NT2/D1 (cell line): ENCODE measurements at places on chromosomes 12 and 14.

DNA sequence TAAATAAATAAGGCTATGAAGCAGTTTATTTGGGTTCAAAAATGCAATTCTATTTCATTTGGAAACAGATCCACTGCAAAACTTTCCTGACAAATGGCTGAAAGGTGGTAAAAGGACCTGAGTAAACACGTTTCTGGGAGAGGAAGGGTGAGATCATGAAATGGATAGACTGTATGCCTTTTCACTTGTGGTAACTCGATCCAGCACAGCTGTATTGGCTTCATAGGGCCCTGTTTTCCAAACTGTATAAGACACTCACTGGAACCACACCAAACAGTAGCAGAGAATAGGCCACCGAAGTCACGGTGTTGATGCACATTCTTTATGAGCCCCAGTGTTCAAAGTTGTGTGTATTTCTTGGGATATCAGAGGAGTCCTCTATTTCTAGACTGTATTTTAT is 325.2 kb upstream of the DIO2 start:
- no peak for DNase-seq

DNA sequence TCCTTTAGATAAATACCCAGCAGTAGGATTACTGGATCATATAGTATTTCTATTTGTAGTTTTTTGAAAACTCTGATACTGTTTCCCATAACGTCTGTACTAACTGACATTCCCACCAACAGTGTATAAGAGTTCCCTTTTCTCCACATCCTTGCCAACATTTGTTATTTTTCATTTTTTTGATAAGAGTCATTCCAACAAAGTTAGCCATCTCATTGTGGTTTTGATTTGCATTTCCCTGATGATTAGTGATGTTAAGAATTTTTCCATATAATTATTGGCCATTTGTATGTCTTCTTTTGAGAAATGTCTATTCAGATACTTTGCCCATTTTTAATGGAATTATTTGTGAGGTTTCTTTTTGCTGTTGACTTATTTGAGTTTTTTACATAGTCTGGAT is 486.0 kb downstream of the FLRT2 start:
- DNase-seq = no peak

DNA sequence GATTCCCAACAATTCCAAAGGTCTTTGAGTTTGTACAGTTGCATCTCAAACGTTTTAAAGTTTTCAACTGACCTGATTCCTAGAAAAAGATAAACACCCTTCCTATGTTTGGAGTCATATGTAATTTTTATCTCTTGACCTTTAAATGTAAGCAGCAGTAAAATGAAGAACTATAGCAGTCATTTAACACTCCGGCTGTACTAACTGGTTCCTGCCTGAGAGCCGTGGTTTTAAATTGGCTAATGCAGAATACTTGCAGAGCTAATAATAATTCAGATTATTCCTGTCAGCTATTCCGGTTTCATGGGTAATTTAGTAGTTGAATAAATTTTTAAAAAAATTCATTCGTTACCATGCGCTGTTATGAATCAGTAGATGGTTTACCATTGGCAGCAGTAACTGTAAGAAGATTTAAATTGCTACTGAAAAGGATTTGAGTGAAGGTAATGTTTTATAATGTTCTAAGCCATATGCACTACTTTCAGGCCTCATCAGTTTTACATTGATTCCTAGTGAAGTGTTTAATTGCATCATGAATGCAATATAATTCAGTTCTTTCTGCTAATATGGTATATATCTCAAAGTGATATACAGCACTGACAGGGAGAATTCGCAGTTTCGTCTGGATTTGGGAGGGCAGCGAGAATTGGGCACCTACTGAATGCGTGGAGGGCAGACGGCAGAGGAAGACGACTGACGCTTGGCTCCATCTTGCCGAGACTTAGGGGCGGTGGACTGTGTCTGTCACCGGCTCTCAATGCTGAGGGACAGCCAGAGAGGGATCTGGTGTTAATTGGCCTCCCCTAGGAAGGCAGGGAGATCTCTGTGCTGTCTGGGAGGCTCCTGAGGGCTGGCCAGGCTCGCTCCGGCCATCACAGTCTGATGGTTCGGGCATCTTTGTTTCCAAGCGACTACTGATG is 217.7 kb downstream of the PHETA1 start:
- no peak for DNase-seq

- DNase-seq = no peak
Measured at GRCh38 chr14:75884198-75884611, 97.6 kb downstream of the TGFB3 start.

- DNase-seq = no peak
Measured at GRCh38 chr12:93851257-93851671, 174.1 kb downstream of the CRADD start.

DNA sequence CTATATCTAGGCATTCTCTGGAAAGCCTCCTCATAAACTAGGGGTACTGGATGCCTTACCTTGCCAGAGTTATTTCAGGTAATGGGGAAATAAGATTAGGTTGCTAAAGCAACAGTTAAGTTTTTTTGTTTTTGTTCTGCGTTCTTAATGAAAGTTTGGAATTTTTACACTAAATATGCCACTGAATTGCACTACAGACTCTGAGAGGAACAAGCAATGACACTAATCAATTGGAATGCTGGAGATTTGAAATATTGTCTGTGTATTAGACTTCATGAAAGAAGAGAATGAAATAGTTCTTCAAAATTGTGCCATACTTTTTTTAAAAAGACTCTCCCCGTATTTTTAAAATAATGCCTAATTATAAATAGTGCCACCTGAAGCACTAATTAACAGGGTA is 287.8 kb downstream of the NAV3 start:
- no peak for DNase-seq

DNA sequence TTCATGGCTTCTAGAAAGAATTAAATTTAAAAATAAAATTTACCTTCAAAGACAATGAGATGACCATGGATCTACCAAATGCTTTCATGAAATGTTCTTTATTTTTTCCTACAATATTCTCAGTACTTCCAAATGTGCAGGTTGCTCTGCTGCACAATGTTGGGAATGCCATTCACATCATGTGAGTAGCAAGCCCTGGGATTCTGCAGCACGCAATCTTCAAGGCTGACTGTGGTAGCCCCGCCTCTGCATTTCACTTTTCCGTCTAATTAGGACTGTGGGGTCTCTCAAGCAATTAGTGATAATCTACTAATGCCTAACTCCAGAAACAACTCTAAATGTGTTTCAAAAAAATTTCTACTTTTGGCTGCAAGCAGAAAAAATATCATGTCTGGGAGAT is 13.7 kb upstream of the NTN4 start:
- no peak for DNase-seq

GRCh38 chr12:130832561-130833209 is 6.4 kb downstream of the STX2 start:
- DNase-seq = no peak

DNA sequence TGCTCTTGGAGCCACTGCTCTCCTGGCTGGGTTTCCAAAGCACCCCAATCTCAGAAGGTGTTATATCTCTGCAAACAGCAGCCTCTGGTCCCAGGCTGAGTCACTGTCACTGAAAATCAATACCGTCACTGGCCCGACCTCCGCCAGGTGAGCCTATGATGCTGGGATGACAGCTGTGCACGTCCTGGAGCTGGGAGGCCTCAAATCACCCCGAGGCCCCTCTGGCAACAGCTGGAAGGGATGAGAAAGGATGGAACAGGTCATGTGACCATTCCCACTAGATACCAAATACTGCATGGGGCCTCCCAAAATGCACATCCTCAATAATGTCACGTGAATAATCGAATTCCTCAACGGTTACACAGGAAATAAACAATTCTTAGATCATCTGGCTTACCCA is 190.8 kb downstream of the TTC7B start:
- DNase-seq = no peak

GRCh38 chr12:24424889-24425600 is 475.6 kb upstream of the SOX5 start:
- DNase-seq = no peak
